ENCODE measurements at places on chromosomes 12 and 14.

GRCh38 chr12:71686658-71687025, 760 bp downstream of the TMEM19 start:
- DNase-seq, result no peak

DNA sequence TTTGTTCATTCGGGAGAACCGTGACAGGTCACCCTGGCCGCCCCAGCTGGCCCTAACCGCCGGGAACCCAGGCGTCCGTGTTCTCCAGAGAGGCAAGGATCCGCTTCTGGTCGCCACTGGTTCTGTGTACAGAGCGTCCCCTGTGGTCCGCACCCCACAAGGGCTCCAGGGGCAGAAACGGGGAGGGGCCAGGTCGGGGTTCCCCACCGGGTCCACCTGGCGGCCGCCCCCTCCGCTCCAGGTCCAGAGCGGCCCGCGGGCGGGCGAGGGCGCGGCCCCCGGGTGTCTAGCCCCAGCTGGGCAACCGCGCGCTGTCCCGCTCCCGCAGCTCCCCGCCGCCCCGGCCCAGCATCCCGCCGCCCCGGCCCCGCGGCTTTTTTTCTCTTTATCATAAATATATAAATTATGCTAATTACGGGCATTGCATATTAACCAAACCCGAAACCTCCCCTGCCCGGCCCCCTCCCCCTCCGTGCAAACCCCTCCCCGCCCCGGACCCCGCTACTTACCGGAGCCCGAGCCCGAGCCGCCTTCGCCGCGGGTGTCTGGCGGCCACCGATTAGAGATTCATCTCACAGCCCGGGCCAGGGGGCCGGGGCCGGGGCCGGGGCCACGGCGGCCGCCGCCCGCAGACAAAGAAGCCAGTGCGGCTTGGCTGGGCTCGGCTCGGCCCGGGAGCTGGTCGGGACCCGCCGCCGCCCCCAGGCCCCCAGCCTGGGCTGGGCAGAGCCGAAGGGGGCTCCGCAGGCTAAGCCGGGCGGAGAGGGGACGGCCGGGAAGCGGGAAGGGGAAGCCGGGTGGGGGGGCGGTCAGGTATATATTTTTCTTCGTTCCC, 512 bp downstream of the POU6F1 start:
- DNase-seq, result no peak

DNA sequence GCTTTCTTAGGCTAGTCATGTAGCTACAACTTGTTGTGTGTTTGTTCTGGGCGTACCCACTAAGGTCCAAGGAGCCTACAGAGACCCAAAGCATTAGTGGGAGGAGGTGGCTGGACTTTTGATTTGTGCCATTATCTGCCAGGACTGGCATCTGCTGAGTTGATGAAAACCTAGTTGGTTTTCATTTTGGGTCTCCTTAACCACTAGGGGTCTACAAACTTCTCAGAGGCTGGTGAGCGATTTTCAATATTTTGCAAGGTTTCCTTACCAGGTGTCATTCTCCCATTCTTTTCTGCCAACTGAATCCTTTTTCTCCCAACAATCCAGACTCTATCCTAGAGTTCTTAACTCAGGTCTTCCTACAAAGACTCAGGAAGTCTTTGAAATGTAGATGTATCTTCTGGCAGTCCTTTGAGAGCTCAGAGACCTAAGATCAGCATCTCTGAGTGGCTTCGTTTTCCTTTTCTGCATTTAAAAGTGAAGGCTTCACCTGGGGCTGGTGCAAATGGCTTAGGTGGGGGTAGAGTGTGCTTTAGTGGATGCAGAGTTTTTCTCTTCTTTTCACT, 150.0 kb upstream of the RMST start:
- no peak for DNase-seq

- DNase-seq, result no peak
Measured at GRCh38 chr12:113061061-113061694, 4.6 kb downstream of the DTX1 start.

DNA sequence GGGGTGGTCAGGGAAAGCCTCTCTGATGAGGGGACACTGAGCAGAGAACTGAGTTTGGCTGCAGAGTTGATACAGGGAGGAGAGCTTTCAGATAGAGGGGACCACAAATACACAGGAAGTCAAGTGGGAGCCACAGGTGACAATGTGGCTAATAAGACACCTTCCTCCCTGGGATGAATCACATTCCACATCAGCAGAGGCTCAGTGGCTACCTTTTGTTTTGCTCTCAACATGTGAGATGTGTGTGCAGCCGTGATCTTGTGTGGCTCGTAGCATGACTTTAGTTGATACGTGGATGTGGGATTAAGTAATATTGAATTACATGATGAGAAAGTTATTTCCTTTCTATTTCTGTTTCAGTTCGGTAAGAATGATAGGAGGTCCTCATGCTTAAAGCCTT, 7.5 kb downstream of the CRADD start:
- no peak for DNase-seq

DNA sequence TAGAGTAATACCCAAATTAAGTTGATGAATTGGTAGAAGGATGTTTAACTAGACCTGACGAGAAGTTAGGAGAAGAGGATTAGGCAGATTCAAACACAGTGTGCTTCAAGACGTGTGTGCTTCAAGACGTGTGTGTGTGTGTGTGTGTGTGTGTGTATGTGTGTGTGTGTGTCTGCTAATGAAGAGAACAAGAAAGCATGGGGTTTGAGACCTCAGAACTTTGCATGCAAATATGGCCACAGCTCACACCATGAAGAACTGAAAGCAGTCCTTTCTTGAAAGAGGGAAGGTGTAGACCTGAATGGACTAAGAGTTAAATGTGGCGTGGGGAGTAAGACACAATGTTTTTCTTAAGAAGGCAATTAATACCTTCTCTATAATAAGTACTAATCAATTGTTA, 32.5 kb upstream of the SSPN start:
- no peak for DNase-seq

DNA sequence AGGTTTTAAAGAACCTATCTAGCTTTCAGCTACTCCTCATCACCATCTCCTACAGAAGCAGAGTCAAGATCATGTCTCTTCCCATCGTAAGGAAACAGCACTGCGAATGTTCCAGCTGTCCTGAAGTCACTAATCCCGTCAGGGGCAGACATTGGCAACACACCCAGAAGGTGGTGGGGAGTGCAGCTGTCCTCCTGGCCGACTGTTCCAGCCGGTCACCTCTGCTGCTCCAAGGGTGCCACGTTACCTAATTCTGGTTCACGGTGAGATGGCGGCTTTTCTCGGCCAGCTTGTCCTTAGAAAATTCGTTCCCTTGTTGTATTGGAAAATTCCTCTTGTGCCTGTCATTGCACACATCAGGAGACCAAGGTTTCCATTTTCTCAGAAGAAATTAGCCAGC, 196.2 kb downstream of the ZFP36L1 start:
- DNase-seq, result no peak

DNA sequence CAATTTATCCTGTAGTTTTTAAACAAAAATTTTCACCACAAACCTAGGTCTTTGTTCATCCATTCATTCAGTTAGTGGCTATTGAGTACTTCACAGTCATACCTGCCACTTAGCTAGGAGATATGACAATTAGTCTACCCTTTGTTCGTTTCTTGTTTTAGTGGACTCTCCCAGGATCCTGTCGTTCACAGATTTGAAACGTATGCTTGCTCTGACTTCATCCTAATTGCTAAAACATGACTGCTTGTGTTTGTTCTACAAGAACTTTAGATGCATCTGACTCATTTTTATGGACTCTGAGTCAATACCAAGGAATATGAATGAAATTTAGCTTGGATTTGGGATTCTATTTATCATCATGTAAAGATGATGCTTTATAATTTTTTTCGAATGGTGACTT, 69.5 kb downstream of the TBC1D30 start:
- no peak for DNase-seq

DNA sequence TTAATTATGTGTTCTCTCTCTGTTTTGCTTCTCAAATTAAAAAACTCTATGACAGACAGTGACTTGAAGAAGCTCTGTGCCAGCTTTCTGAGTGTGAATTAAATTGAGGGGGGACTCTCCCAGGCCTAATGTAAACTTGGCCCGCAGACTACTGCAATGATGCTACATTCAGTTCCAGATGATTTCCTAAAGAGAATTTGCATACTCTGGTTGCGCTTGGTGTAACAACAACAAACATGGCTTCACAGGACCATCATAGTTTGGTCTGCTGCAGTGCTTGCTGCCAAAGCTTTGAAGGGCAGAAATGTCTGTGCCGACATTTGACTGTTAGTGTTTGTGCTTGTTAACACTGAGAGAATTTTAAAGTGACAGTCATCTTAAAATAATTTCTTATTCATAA, 25.0 kb downstream of the CFAP54 start:
- DNase-seq, result no peak

- DNase-seq, result no peak
Measured at GRCh38 chr12:108938247-108938924, 58.5 kb downstream of the DAO start.

- DNase-seq, result no peak
Measured at GRCh38 chr12:29945904-29946303, 162.2 kb upstream of the TMTC1 start.

DNA sequence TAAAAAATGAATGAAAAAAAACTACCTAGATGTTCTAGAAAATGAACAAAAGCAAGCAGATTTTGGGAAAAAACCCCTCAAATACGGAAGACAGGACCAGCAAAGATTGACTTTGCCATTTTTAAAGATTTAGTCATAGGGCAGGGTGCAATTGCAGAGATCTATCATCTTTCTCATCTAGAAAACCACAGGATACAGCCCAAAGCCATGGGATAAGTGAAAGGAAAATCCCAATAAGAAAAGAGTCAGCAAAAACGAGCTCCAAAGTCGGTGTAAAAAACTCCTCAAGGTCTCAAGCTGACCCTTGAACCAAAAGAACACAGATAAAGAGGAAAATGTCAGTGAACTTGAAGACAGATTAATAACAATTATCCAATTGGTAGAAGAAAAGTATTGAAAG, 28.0 kb downstream of the CEP290 start:
- DNase-seq, result peak; percentile 9

All from A172 (cell line).